A172 (cell line): ENCODE measurements at places on chromosomes 5 and 9. TPM values are rescaled to one million over a fixed set of nuclear protein-coding genes. Genes with fewer than 3 reads are reported as not detected.

DNA sequence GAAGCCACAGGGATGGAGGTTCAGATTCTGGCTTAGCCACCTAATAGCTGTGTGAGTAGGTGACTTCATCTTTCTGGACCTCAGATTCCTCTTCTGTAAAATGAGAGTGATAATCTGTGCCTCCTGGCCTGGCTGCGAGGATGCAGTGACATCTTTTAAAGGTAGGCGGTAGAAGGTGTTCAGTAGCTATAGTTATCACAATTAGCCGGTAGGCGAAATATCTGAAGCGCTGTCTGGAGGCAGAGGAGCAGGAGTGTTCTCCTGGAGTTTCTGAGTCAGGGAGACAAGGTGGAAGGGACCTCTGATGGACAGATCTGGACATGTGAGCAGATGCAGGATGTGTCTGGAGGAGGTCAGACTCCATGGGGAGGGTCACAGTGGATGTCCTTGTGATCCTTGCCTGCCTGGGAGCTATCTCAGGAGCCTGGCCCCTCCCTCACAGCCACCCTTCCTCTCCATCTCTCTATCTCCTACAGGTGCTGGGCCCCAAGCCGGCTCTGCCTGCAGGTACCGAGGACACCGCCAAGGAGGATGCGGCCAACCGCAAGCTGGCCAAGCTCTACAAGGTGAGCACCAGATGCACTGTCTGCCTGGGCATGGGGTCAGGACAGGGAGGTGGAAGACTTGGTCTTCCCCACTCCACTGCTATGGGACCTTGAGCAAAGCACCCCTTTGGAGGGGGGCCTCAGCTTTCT, 45.6 kb downstream of the GSN start:
- DNase-seq: no peak

DNA sequence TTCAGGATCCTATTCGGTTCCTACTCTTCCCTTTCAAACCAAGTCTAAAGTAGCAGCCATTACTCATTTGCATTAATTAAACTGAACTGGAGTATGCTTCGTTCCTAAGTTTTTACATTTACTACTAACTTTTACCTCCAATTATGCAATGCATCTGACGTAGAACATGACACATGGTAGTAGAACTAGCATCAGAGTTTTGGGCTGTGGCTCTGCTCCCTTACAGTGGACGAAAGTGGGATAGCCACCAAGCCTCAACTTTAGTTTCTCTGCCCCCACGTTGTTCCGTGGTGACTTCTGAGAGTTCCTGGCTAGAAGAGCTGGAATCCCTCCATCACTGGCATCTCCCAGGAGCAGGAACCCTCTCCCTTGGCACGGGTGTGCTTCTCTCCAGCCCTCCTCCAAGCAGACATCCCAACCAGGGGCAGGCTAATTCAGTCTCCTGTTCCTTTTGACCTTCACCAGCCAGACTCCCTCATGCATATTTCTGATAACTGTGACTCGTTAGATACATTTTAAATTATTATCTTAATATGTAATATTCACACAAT, 2.9 kb downstream of the IFNE start:
- no peak for DNase-seq

PCDHB14 gene
- total RNA-seq: 17.6 and 18.2 TPM in 2 replicates

- DNase-seq: peak; percentile 32
Measured at GRCh38 chr5:155103146-155103545, 89.6 kb downstream of the KIF4B start.

DNA sequence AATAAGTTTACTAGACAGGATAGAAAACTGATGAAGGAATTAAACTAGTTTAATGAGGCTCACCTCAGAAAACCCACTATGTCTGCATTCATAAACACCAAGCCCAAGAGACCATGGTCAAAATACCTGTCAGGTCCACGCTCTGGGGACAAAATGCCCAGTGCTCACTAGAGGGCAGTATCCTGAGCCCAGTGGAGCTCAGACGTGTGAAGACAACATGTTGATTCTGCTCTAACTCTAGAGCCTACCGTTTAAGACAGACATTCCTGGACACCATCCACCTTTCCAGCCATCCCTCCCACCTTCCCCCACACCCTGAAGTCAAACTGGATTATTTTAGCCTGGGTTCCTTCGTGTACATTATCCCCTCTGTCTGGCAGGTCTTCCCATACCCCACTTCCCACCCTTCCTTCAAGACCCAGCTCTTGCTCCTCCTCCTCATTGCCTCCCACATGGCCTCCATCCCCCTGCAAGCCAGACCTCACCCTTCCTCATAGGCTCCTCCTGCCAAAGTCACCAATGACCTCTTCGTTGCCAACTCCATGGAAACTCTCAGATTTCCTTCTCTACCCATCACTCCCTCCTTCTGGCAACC, 142.3 kb upstream of the FSTL4 start:
- DNase-seq: peak; percentile 32

GRCh38 chr9:129811967-129812363, 9.0 kb downstream of the TOR1B start:
- DNase-seq: no peak

GRCh38 chr5:110371725-110372041, 354.8 kb downstream of the TMEM232 start:
- no peak for DNase-seq

FBXL7 gene
- 4.0 and 4.1 TPM in 2 replicates for total RNA-seq

GRCh38 chr5:151952238-151952637, 27.6 kb upstream of the GLRA1 start:
- DNase-seq: no peak

CCDC192 gene
- total RNA-seq: not detected in 2 replicates

GRCh38 chr5:66207800-66208561, 63.9 kb downstream of the SREK1 start:
- DNase-seq: no peak

DNA sequence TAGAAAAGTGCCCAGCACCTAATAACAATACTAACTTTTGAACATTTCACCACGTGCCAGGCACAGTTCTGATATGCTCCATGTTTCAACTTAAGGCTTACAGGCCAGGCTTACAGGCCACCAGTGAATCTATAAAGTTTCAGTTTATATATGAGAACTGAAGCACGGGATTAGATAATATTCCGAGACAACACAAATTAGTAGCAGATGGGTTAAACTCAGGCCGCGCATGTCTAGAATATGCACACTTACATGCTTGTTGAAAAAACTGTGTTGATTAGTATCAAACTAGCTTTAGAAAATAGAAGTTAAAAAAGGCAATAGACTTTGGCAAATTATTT, 587.9 kb downstream of the MTRR start:
- DNase-seq: no peak

DNA sequence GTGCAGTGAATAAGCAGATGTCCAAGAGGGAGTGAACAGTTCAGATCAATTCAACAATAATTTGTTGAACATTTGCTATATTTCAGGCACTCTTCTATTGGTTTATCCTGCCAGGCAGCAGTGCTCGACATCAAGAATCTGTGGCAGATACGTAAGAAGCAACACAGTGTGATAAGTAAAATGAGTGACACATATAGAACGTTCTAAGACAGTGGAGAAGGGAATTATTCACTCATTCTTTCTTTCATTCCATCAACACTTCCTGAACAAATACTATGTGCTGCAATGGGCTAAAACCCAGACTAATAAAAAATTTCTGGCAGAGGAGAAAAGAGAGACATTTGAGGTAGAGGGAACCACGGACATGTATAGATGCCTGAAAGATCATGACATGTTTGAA, 89.9 kb upstream of the GLIS3 start:
- no peak for DNase-seq

DNA sequence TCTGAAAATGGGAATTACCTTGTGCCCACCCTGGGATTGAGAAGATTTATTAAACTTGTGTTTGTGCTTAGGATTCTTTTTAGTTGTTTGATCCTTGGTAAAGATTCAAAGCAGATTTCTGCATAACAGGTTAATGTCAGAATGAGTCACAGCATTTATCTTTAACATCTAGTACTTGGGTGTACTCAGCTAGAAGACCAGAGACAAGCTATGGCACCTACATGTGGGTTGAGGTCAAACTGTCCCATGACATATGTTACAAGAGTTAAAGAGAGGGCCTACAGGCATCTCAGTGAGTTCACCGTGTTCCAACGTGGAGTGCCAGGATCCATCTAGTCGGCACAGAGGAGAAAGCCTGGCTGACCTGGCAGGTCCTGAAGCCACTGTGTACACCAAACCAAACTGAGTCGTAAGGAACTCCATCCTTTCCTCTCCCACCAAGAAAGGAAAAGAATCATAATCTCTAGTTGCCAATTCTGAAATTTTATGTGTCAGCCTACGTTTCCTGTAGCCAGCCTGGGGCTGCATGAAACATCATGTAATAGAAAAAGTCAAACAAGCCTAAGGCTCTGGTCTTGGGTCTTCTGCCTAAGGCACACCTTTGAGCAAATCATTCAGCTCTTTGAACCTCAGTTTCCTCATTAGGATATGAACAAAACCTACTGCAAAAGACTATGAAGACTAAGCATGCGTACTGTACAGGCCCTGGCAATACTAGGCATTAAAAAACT, 73.7 kb downstream of the RCL1 start:
- no peak for DNase-seq

DNA sequence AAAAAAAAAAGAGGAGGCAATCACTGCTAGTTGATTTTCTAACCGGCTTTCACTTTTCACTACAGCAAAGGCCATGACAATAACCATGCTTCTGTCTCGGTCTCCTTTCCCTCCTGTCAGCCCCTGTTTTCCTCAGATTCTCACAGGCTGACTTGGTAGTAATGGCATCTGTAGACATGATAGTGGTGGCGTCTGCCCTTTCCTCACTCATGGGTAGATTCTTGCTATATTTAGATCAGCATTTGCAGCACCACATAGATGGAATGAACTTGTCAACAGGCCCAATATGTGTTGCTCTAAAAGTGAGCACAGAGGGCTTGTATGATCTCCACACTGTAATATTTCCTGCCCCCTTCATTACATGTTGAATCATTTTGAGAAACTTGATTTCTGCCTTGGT, 120.3 kb upstream of the FTMT start:
- no peak for DNase-seq

NR2F1-AS1 gene
- total RNA-seq: 9.8 and 24.4 TPM in 2 replicates

GRCh38 chr5:53276825-53277224, 167.3 kb upstream of the MOCS2 start:
- no peak for DNase-seq

SLC1A3 gene
- not detected in 2 replicates for total RNA-seq

PCDHB8 gene
- total RNA-seq: 7.0 and 7.5 TPM in 2 replicates

GRCh38 chr5:146395193-146395592, 51.9 kb upstream of the TCERG1 start:
- DNase-seq: no peak

GRCh38 chr9:77933019-77933418, 98.6 kb downstream of the GNAQ start:
- DNase-seq: no peak

- no peak for DNase-seq
Measured at GRCh38 chr9:11894136-11894535, 799.0 kb upstream of the TYRP1 start.

DNA sequence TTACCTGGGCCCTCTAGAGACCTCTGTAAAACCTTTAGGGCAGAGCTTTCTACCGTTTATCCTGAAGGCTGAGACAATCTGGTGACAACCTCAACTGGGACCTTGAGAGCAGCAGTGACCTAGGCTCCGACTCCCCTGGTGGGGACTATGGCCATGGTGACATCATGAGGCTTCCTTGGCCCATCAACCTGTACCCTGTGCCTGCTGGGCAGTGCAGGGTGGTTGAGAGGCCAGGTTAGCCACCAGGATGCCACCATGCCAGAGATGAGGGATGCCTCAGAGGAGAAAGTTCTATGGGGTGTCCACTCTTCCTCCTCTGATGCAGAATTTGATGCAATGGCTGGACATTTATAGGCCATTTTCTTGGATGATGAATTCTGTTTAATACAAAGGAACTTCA, 194.8 kb downstream of the PDZD2 start:
- DNase-seq: no peak

DNA sequence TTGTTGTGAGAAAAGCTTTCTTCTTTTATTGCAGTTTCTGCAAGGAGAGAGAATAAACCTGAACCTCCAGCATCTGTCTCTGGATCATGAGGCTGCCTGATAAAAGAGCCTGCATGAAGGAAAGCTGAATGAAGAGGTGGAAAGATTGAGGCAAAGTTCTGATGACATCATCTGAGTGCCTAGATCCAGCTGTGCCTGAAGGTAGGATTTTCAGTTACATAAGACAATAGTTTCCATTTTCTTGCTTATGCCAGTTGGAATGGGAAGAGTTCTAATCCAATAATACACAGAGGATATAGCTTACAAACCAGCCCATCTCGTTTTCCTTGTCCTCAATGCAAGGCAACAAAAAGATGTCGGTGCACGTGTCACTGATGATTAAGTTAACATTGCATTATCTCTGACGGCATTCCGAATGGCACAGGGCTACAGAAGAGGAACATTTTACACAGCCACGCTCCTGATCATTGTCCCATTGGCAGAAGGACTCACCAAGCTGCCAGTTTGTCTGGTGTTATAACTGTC, 105.5 kb upstream of the ERCC6L2 start:
- no peak for DNase-seq

GRCh38 chr9:77547106-77547730, 100.9 kb downstream of the GNA14 start:
- no peak for DNase-seq

SPINK13 gene
- not detected in 2 replicates for total RNA-seq

NTRK2 gene
- not detected in 2 replicates for total RNA-seq

LCN2 gene
- 0.14 and 1.1 TPM in 2 replicates for total RNA-seq

DNA sequence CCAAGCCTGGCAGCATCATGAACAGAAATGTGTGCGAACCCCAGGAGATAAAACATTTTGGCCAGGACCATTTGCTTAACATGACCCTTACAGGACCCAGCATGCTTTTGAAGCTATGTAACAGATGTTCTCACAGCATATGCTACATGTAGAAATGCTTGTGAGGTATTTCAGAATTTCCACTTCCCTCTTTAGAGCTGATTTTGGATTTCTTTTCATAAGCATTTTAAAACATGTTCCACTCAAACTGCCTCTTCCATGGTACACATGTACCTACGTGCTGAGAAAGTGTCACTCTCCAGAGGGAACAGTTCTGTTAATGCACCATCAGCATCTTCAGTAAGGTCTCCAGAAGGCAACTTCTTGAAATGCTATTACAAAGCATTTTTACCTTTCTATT, 15.7 kb upstream of the TSSK1B start:
- DNase-seq: no peak

DNA sequence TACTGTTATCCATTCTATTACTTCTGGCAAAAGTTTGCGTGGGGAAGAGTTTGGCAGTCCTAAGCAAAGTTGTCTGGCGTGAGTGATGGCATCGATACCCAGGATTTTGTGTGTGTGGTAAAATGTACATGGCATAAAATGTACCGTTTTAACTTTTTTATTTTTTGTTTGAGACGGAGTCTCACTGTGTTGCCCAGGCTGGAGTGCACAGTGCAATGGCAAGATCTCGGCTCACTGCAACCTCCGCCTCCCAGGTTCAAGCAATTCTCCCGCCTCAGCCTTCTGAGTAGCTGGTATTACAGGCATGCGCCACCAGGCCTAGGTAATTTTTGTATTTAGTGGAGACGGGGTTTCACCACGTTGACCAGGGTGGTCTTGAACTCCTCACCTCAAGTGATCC, 55.4 kb upstream of the TJP2 start:
- DNase-seq: no peak

CEMIP2 gene
- 11.6 and 12.2 TPM in 2 replicates for total RNA-seq

GRCh38 chr9:34047864-34048726, 592 bp downstream of the UBAP2 start:
- DNase-seq: peak; percentile 40

- DNase-seq: no peak
Measured at GRCh38 chr5:135056316-135057030, 22.4 kb upstream of the PITX1 start.
